ENCODE measurements at places on chromosomes 1 and 21.

GRCh38 chr1:171427852-171428471 is 57.4 kb upstream of the PRRC2C start:
- no peak for DNase-seq

GRCh38 chr1:168775366-168775765 is 46.4 kb upstream of the DPT start:
- DNase-seq, result no peak

- no peak for DNase-seq
These were observed 240.4 kb downstream of the HMCN1 start for GRCh38 chr1:185974367-185975170.

GRCh38 chr1:87759421-87760087 is 430.9 kb downstream of the LMO4 start:
- DNase-seq, result no peak

DNA sequence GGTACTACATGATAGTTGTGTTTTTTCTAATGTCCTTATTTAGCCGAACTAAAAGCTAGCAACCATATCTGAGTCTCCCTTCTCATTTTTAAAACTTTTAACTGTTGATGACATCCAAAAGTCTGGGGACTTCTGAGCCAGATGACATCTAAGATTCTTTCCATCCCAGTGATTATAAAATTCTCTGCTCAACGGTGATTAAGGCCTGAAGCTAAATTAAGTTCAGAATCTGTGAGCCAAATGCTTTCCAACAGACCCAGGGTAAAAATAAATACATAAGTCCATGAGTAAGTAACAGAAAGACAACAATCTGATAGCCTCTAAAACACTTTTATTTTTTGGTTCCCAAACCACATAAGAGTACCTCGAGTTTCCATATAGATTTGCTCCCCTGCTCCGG is 13.1 kb upstream of the PTP4A2 start:
- no peak for DNase-seq

DNA sequence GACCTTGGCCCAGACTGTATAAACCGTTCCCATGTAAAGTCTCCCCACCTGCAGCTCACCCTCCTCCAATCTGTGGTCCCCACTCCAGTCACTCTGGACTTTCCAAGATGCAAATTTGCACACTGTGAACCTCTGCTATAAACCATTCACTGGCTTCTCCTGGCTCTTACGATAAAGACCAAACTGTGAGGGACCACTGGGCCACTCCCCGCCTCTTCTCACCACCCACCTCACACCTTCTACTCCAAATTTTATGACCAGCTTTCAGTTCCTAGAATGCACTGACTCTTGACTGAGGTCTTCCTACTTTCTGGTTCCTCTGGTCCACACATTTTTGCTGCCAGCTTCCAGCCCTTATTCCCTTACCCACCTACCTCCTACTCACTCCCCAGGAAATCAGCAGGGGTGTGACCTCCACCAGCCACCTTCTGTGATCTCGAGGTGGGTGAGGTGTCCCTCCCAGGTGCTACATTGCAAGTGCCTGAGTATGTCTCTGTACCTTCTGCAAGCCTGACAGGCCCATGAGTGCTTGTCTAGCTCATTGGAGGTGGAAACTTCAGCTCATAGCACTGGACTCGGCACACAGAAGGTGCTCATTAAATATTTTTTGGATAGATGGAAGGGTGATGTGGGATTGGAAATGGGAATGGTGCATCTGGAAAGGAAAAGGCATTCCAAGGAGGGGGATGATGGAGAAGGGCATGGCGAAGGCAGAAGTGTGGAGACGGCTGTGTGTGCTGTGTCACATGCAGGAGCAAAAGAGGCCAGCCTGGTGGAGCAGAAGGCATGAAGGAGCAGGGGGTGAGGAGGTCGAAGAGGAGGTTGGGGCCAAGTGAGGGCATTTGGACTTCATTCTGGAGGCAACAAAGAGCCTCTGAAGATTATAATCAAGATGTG is 15.6 kb upstream of the CSF1 start:
- DNase-seq, result no peak

DNA sequence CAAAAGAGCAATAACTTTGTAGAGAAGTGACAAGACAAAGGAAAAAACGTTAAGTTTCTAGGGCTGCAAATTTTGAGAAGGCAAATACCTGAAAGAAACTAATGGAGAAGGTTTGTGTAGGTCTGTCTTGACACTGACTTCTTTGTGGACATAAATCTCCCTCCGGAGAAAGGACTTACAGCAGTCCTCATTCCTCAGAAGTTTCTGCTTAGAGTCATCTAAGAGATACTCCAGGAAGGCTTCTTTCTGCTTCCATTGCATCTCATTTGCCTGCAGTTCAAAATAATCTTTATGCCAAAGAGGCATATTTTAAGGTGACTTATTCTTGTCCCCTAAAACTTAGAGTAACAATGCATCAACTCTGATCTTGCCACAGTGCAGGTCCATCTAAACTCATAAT is 4.4 kb upstream of the C4BPB start:
- DNase-seq, result no peak

DNA sequence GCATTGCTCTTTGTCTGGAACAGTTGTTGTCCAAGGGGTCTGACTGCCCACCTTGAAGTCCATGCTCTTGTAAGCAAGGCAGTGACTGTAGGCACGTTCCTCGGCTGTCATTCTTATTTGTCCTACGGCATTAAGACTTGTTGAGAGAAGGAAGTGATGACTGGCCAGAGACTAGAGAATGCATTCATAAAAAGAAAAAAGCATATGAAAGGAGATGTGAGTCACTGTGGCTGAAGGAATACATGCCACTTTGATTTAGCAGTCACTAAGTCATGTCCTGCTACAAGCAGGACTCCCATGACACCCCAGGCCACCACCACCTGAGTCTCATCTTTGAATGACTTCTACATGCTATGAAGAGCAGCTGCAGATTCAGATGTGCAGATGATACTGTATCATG is 50.5 kb downstream of the CNN3 start:
- DNase-seq, result no peak

GRCh38 chr1:94543893-94544635 is 2.5 kb upstream of the F3 start:
- DNase-seq, result no peak

GRCh38 chr1:199854686-199855321 is 172.7 kb upstream of the NR5A2 start:
- no peak for DNase-seq

- no peak for DNase-seq
These were observed 20.0 kb upstream of the LAMC1 start for GRCh38 chr1:183003203-183003602.

- no peak for DNase-seq
These were observed 614.0 kb downstream of the USP25 start for GRCh38 chr21:16343776-16344175.

- no peak for DNase-seq
These were observed 91.9 kb downstream of the GTF2B start for GRCh38 chr1:88799491-88799890.

DNA sequence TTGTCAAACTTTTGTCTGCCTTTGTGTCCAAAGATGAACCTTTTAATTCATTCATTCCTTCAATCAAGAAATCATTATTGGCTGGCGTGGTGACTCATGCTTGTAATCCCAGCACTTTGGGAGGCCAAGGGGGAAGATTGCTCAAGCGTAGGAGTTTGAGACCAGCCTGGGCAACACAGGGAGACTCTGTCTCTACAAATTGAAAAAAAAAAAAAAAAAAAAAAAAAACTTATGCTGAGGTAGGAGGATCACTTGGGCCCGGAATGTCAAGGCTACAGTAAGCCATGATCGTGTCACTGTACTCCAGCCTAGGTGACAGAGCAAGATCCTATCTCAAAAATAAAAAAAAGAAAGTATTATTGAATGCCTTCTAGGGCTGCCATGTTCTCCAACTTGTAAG is 51.3 kb upstream of the CXADR start:
- no peak for DNase-seq

DNA sequence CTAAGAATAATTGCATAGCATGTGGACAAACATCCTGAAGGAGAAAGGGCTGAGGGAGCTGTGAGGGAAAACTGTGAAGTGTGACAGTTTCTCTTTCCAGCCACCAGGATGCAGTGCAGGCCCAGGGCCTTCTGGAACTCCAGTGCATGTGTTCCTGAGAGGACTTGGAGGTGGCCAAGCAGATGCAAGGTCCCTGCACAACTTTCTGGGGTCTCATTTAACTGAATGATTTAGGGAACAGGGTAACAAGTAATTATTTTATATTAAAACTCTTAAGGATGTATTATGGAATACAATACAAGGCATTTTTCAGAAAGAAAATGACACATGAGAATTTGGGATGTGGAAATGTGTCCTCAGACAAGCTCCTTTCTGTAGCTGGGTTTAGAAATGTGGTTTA is 61.2 kb upstream of the MCOLN3 start:
- DNase-seq, result peak; percentile 5

GRCh38 chr1:219566951-219567947 is 45.7 kb downstream of the ZC3H11B start:
- no peak for DNase-seq

DNA sequence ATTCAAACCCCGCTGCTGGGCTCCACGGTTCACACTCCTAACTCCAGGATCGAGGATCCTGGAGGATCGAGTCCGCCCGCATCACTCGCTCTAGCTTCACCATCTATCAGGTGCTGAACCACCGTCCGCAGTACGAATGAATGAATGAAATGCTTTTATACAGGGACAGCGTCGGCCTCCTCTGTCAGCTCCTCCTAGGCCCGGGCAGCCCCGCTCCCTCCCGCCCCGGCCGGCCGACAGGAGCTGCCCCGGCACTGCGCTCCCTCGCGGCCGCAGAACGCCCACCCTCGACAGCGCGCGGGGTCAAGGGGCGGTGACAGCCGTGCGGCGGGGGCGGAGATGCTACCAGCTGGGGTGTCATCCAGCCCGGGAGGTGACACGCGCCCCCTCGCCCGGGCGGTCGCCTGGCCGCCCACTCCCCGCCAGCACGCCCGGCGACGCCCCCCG is 520 bp downstream of the ZBTB17 start:
- peak; percentile 71 for DNase-seq

DNA sequence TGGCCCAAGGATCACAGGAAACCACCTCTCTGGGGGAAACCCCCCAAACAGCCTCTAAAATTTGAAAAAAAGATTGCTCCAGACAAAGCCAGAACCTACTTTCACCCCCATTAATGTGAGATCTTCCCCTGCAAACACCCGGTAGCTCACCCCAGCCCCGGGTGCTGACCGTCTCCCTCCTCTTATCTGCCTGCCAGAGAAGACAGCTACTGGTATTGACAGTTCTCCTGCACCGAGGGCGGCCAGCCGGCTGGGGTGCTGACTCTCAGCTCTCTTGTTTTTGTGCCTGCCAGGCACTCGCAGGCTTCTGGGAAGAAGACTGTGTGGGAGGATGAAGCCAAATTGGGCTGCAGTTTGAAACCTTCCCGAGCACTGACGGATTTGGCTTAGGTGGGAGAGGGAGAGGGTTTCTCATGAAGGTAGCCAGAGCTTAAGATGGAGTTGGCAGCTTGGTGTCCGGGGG is 48.2 kb downstream of the RASSF5 start:
- peak; percentile 32 for DNase-seq

DNA sequence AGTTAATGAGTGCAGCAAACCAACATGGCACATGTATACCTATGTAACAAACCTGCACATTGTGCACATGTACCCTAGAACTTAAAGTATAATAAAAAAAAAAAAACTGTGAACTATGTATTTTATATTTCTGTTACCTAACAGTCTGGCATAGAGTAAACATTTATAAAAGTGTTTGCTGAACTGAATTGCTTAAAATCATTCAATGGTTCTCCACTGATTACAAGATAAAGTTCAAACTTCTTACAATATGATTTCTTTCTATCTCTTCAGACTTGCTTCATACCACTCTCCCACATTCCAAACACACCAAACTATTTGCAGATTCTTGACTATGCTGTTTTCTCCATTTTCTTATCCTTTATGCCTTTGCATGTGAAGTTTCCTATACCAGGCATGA is 89.9 kb downstream of the UROD start:
- no peak for DNase-seq

DNA sequence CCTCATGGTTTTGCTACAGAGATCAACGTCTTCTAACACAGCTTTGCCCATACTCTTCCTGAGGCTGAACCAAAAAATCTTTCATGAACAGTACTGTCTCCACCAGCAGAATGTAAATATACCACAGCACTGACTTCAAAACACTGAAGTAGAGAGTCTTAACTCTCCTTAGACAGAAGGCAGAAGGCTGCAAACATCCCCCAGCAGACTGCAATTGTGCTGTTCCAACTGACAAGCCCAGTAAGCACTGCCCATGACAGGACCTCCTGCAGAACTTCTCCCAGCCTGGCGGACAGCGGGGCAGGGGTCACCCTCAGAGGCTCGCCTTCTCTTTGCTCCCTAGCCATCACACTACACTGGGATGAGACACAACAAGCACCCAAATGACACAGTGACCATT is 218.7 kb downstream of the RERE start:
- DNase-seq, result no peak

- no peak for DNase-seq
These were observed 38.9 kb downstream of the YY1AP1 start for GRCh38 chr1:155649676-155650075.

GRCh38 chr1:87918398-87918797 is 589.7 kb downstream of the LMO4 start:
- DNase-seq, result no peak

GRCh38 chr1:199778324-199778955 is 249.1 kb upstream of the NR5A2 start:
- DNase-seq, result no peak

- DNase-seq, result no peak
These were observed 34.6 kb upstream of the SLC45A1 start for GRCh38 chr1:8283058-8283884.

GRCh38 chr1:232793944-232794343 is 11.3 kb upstream of the MAP10 start:
- no peak for DNase-seq

GRCh38 chr21:46555678-46556077 is 49.2 kb downstream of the S100B start:
- no peak for DNase-seq
